CD4-positive, CD25-positive, alpha-beta regulatory T cell (primary cell): ENCODE measurements at places on chromosomes 12 and 14. TPM values are rescaled to one million over a fixed set of nuclear protein-coding genes. Genes with fewer than 3 reads are reported as not detected.

GRCh38 chr14:89673512-89674225, 256.6 kb upstream of the FOXN3 start:
- no peak for DNase-seq
- H3K27me3 ChIP-seq = no peaks in the 10 kb centered on the region
- no peaks in the 10 kb centered on the region for H3K4me1 ChIP-seq

Gene DDN
- total RNA-seq = 0.39 TPM

Gene HOTAIR
- total RNA-seq = not detected

Gene C1RL
- total RNA-seq = 21.0 TPM

Gene ANKRD33
- not detected for total RNA-seq

Gene OAS1
- total RNA-seq = 44.2 TPM

Gene SPX
- total RNA-seq = 0.76 TPM
